B cell (primary cell): ENCODE measurements at places on chromosomes 16 and 17. TPM values are rescaled to one million over a fixed set of nuclear protein-coding genes. Genes with fewer than 3 reads are reported as not detected.
A peak's percentile ranks its signal among the peaks of the same experiment; 100 is the strongest.

DNA sequence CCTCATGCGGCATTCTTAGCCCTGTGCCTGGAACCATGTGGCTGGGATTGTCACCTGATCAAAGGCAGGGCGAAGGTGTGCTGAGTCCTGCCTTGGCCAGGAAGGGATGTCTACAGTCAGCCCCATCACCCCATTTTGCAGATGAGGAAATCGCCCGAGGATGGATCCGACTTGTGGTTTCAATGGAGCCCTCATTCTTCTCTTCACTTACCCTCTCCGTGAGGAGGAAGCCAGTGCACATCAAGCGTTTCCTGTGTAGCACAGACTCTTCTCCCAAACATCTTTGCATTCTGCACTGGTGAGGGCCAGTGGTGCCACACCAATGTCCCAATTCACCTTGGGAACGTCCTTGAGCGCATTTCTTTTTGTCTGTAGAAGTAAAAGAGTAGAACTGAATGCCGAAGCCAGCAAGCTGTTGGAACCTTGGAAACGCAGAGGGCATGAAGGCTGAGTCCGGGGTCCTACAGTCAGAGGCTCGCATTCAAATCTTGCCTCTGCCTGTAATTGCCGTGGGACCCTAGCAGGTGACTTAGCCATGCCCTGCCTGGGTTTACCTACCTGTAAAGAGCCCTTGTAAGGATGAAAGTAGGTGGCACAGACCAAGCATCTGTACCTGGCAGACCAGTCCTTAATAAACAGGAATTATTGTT lies 85.4 kb downstream of the IRF8 start:
- DNase-seq = no peak

DNA sequence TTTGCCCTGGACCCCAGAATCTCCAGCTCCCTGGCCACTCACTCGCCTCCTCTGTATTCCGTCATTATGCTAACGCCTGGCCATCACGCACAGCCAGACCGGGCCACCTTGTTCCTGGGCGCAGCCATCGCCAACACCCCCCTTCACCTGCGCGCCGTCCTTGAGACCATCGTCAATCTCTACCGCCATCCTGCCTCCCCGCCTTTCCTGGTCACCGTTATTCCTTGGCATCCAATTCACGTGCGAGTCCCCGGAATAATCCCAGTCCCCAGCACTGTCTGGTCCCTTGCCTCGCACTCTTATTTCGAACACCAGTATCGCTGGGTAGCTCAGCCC lies 541 bp downstream of the VKORC1 start:
- no peak for DNase-seq

DNA sequence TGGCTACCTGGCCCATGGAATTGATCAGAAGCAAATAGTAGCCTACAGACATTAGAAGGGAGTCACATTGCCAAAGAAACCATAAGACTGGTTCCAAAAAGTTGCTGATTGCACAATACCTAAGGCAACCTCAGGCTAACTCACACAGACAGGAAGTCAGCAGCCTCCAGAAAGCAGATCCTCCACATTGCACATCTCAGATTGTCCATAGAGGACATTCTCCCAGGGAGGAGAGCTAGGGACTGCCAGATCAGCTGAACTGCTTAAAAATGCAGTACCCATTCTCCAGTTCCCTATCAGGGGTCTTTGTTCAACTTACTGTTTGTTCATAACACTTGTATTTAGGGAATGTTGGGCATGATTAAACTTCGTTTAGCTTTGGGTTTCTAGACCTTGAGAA lies 4.2 kb downstream of the CCL3 start:
- DNase-seq = no peak

GRCh38 chr17:17015230-17015629 lies 27.0 kb upstream of the MPRIP start:
- DNase-seq = no peak

DNA sequence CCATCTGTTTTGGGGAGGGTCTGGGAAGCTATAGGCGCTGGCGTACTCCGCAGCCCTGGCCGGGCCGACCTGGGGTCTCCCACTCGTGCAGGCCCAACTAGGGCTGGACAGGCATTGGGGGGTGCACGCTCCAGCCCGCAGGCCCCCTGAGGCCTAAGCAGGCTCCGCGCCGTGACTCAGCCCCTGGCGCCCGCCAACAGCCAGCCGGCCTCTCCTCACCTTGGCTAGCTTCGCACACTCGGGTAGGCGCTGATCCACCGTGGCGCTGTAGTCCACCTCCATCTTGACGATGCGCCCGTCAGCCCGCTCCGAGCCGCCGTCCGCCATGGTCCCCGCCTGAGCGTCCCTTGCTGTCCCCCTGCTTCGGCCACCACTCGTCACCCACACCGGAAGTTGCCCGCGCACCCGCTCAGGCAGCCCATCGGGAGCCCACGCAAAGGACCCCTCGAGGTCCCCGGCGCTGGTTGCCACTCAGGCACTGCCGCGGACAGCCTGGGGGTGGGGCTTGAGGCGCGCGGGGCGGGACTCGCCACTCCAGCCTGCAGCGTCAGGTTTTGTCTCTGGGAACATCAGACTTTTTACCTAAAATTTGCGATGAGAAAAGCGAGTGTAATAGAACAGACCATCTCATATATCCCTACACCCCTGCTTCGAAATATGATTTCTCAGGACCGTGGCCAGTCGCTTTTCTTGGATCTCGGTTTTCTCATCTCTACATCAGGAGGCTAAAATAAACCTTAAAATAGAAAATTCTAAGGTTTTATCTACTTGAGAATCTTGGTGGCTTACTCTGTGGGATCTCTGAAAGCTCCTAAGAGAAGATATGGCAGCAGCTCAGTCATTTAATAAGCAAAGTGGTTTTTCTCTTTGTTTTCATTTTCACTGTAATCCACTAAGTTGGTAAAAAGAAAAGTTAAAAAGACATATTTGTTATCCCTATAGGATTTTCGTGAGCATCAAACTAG lies at the start of gene PSMD12:
PSMD12 (minus strand) TSS at position 385 of the 965 bp plus-strand sequence; CDS start at position 327, 58 bp downstream.
- peak; percentile 92 for DNase-seq

GRCh38 chr16:10688291-10688690 lies 6.4 kb downstream of the TEKT5 start:
- DNase-seq = no peak

GRCh38 chr16:23013484-23013883 lies 135.8 kb downstream of the USP31 start:
- no peak for DNase-seq

DNA sequence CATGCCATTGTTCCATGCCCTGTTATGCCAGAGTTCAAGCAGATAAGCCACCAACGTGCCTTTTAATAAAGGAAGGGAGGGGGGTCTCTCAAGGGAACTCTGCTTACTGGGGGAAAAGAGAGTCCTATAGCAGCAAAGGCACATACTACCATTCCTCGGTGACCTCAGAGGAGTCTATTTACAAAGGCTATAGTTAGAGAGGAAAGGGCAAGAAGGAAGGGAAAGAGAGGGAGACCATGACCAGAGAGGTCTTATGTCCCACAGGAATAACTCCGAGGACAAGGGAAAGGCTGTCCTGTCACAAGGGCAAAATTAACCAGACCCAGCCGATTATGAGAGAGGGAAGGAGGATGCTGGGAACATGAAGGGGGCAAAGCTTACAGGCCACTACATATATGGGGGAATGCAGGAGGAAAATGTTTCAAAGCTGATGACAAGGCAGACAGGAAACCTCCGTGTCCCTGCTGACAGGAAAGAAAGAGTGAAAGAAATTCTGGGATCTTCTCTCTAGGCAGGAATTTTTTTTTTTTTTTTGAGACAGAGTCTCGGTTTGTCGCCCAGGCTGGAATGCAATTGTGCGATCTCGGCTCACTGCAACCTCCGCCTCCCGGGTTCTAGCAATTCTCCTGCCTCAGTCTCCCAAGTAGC lies 51.5 kb downstream of the HIC1 start:
- no peak for DNase-seq

DNA sequence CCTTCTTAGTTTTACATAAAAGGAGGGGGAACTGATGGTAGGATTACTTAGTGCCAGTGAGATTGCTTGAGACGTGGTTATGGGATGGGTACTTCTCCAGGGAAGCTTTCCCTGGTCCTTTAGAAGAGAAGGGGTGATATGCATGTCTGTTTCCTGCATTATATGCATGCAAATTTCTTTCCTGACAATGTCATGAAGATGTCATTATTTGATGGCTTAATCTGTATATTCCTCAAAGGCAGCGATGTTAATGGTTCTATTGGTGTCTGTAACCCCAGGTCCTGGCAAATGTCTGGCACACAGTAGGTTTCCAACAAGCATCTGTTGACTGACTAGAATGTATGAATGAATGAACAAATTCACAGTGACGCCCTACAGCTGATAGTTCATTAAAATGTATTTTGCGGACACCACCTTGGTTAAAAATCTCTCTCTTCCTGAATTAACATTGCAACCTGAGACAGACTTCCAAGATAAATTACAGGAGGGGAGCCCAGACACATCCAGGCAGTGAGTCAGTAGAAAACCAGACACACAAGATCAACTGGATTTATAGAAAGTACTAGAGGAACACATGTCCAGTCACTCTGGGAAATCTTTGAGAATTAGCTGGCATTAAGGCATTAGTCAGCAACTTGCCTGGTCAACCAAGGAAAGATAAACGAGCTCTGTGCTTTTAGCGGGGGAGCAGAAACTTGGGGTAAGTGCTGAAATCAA lies 293.4 kb downstream of the XYLT1 start:
- DNase-seq = no peak

DNA sequence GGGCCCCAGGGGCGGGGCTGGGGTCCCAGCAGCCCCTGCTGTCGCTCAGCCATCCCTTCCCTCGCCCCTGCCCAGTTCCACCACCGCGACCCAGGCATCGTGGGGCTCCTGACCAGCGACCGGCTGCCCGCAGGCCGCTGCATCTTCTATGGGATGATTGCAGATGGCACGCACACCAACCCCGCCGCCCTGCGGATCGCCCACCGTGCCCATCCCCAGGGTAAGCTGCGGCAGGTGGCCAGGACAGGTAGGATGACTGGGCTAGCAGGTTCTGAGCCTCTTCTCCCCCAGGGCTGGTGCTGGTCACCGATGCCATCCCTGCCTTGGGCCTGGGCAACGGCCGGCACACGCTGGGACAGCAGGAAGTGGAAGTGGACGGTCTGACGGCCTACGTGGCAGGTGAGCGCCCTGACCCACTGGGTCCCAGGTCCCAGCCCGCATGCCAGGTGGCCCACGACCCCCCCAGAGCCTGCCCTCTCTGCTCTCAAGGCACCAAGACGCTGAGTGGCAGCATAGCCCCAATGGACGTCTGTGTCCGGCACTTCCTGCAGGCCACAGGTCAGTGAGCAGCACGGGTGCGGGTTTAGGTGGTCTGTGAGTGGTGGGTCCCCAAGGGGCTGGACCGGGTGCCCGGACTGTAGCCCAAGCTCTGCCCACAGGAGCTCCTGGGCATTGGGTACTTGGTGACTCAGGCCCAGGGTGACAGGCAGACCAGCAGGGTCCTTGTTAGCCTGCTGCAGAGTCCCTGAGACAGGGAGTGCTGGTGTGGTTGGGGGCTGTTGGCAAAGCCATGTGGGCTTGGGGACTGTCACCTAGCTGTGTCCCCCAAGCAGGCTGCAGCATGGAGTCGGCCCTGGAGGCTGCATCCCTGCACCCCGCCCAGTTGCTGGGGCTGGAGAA lies 2.8 kb downstream of the CEMP1 start:
- no peak for DNase-seq

DNA sequence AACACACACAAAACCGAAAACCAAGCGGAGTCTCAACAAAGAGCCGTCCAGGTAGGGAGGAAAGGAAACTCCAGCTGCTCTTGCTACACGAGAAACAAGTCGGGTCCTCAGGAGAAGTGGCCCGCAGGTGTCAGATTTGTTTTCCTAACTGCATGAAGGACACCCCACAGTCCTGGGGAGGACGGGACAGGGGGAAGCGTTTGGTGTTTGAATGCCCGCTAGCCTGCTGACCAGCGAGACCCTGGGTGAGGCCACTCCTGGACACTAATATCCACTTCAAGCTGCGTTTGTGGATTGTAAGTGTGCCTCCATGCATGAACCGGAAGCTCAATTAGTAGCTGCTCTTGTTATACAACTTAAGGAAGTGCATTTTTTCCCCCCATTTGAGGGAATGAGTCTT lies 299.5 kb downstream of the MAF start:
- DNase-seq = no peak

DNA sequence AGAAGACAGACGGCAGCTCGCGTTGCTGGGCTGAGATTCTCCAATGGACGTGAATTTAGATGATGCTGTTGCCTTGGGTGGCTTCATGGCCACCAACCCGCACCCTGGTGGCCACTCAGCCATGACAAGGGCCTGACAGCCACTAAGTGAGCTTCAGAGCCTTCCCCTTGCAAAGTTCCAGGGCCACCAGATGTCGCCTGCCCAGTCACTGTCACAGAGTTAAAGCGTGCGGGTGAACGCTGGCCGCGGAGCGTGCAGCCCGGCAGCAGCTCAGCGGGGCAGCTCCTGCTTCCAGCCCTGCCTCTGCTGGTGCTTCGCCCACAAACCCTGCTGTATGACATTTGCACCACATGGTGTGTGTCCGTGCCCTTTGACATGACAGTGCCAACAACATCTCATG lies 13.3 kb upstream of the KREMEN2 start:
- DNase-seq = no peak

DNA sequence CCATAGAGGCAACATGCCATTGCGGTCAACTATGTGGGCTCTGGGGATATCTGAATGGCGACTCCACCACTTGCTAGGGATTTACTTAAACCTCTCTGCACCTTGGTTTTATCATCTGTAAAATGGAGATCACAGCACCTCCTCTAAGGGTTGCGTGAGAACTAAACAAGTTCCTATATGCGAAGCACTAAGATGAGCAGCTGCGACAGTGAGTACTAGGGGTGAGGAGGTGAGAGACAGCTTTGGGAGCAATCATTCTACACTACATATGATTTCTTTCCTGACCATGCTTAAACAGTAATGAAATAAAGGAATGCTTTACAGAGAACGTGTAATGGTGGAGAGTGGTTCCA lies 61.4 kb downstream of the CREBBP start:
- DNase-seq = no peak

- no peak for DNase-seq
Measured at GRCh38 chr17:50551433-50551815, 4.5 kb downstream of the SPATA20 start.

GRCh38 chr17:32386844-32387243 lies 36.9 kb downstream of the ZNF207 start:
- DNase-seq = no peak

GRCh38 chr17:9971991-9972390 lies 66.9 kb upstream of the RCVRN start:
- DNase-seq = no peak

GRCh38 chr17:11628374-11628773 lies 30.1 kb downstream of the DNAH9 start:
- DNase-seq = no peak

- peak; percentile 47 for DNase-seq
Measured at GRCh38 chr16:87855852-87856715, 13.2 kb downstream of the SLC7A5 start.

- DNase-seq = no peak
Measured at GRCh38 chr17:16378636-16379282, 2.1 kb upstream of the UBB start.

Gene RTN4RL1
- 0.03 TPM in 1 of 2 replicates, not detected in the other for polyA plus RNA-seq

Gene APOBR
- polyA plus RNA-seq = 0.81 and 1.3 TPM in 2 replicates

Gene CNGB1
- not detected in 2 replicates for polyA plus RNA-seq

Gene HBA2
- 7.9 and 75.6 TPM in 2 replicates for polyA plus RNA-seq

Gene TBC1D28
- 1.1 TPM in 1 of 2 replicates, not detected in the other for polyA plus RNA-seq

Gene HEXD
- 294 and 317 TPM in 2 replicates for polyA plus RNA-seq

Gene SEC14L5
- not detected in 2 replicates for polyA plus RNA-seq
